NCI-H187 (cell line): ENCODE measurements at places on chromosomes 7 and 10.

GRCh38 chr7:141568227-141568626, 17.0 kb downstream of the AGK start:
- no peak for DNase-seq

GRCh38 chr7:127930341-127931328, 100.6 kb downstream of the LRRC4 start:
- no peak for DNase-seq

DNA sequence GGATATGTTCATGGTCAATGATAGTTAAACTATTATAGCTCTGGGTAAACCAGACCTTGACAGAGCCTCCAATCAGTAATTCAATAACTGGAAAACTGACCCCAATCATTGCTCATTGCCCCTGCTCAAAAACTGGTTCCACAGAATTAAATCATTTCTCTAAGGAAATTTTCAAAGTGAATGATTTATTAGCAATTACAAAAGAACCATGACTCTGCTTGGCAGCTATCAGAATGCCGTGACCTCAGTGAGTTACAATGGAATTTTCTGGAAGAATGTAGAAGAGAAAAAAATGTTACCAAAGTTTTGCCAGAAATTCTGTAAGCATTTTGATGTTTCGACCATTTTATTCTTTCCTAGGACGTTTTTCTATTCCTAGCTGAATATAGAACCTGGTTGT, 106.8 kb upstream of the APBB1IP start:
- no peak for DNase-seq

GRCh38 chr10:104478380-104478779, 124.7 kb downstream of the CFAP58 start:
- DNase-seq: no peak

- no peak for DNase-seq
Observed at GRCh38 chr10:107554333-107554732, 389.8 kb upstream of the SORCS1 start.

- no peak for DNase-seq
Observed at GRCh38 chr10:31304291-31304970, 14.6 kb upstream of the ZEB1 start.

DNA sequence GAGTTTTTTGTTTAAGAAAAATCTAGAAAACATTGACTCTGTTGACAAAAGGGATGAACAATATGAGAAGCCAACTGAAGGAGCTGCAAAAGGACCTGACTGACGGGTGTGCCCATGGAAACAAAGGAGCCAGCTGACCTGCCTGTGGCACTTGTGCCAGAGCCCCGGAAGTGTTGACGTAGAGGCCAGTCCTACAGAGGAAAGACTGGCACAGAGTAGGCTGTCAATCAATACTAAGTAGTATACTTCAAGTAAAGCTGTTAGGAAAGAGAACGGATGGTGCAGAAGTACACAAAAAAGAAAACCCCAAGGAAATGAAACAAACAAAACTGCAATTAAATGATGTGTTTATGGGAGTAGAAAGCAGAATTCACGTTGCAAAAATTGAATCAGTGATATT, 19.0 kb upstream of the ABI1 start:
- DNase-seq: no peak

DNA sequence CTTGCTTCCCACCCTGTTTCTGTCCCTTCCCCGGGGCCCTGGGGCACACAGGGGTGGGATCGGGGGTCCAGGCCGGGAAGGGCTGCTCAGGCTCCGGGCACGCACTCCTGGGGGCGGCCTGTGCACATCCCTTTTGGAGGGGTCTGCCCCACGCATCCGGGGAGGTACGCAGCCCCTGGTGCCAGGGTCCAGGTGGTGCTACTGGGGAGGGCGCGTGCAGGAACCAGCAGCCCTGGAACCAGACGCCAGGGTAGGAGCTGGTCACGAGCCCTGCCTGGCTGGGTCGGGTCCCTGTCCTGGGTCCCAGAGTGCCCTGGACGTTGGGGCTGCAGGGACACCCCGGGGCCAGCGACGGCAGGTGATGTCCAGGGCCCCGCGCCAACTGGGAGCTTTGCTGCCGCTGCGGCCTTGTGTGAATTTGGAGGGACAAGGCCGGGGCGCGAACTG, 53.4 kb downstream of the GLRX3 start:
- no peak for DNase-seq

DNA sequence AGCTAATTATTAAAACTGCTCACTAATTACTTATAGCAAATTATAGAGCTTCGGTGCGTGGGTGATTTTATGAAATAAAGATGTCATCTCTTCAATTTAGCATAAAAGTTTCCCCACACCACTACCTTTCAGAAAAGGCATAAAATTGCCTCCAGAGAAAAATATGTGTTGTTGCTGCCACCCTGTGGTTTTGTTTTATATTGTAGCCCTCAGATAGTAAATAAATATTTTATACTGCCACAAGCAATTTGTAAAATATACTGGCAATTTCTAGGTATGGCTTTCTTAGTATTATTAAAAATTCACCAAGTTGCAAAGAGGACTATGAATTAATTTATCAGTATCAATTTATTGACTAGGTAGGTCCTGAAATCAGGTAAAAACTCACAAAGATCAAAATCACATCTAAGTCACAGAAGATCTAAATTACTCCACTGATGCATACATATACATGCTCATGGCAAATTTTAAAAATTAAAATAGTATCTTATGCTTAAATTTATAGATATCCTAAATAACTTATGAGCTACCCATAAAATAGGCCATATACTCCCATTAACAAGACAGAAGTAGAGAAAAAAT, 26.5 kb downstream of the ASNS start:
- no peak for DNase-seq

DNA sequence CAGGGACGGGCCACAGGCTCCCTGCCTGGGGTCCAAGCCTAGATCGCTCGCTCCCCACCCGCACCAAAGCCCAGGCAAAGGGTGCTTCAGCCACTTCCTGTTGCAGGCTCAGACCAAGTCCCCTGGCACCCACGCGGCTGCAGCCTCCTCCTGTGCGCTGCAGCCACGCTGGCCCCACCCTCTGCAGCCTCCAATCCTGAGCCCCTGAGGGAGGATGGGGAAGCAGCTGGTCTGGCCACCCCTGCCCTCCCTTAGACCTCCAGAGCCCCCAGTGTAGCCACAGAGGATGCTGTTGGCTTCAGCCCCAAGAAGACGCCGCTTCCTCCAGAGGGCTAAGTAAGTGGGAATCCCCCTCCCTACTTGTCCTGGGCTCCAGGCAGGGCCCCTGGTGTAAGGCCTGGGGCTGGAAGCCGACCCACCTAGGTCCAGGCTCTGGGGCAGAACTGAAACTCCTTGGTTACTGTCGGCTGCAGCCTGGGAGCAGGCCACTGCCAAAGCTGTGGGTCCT, 9.4 kb downstream of the LIMK1 start:
- no peak for DNase-seq

DNA sequence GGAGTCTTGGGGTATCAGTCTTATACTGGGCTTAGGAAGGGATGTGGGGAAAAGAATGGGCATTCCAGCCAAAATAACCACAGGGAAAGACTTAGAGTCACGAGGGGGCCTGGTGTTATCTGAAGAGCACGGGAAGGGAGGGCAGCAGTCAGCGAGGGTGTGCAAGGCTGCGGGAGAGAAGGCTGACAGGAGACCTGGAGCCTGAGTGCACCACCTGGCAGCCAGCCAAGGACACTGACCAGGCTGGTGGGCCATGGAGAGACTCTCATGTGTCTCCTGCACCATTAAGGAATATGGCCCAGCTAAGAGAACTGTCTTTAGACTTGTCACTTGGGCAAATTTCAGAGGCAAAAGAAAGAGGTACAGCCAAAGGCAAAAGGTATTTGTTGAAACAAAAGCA, 69.6 kb downstream of the PKD1L1 start:
- no peak for DNase-seq

- DNase-seq: no peak
Observed at GRCh38 chr7:113968713-113969112, 49.9 kb upstream of the PPP1R3A start.

DNA sequence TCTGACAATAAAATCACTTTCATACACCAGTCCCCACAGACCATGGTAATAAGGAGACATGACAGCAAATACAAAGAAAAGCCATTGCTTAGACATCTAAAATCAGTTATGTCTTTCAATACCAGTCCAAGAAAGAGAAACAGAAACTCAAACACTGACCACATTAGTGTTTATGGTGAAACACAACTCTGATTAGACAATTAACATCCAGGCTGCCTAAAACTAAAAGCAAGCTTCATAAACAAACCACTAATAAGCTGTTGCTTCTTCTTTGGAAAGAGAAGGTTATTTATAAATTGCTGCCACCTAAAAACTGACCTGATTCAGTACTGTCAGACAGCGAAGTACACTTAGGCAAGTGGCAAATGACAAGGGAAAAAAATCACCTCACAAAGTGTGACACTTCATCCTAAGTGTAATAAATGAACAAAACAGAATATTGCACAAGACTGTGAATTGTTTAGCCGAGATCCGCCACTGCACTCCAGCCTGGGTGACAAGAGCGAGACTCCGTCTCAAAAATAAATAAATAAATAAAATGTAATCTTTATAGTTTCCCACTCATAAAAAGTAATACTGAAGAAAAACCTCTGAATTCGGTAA, 277.4 kb downstream of the PARD3 start:
- no peak for DNase-seq
